ENCODE measurements at places on chromosomes 7 and 10. TPM values are rescaled to one million over a fixed set of nuclear protein-coding genes. Genes with fewer than 3 reads are reported as not detected.

DNA sequence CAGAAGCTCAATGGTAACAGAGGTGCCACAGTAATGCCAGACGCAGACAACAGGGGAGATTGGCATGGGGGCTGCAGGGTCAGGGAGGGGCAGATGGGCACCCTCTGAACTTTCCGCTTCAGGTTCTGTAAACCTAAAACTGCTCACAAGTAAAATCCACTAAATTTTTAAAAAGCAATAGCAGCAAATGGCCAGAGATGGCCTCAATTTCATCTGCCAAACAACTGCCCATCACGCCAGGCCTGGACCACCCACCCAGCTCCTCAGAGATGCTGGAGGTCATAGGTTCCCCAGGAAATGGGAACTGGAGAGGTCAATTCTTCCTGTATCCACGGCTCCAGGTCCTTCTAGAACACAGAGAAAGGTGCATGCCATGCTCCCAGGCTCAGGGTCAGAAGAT lies 76.1 kb downstream of the PRKAG2 start:
- H3K36me3 ChIP-seq, result no peaks in the 10 kb centered on the region
- H3K4me3 ChIP-seq, result no peak overlapping the region
- no peaks in the 10 kb centered on the region for H3K27me3 ChIP-seq

DNA sequence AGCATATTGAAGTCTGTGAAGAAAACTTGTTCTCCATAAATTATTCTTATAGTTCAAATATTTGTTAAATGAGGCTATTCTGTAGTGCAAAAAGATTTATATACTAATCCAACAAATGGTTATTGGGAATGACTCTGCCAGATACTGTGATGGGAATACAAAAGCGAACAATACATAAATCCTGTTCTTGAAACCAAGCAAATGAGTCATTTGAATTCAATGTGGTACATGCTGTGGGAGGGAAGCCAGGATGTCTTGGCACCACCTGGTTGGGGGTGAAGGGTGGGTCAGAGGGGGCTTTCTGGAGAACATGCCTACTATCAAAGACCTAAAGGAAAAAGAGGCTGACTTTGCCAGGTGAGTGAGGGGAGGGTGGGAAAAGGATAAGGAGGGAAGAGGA lies 594.2 kb downstream of the CALN1 start:
- H3K4me3 ChIP-seq, result no peak overlapping the region
- H3K27ac ChIP-seq, result no peak overlapping the region
- H3K4me1 ChIP-seq, result no peaks in the 10 kb centered on the region
- no peaks in the 10 kb centered on the region for H3K36me3 ChIP-seq
- H3K27me3 ChIP-seq, result no peaks in the 10 kb centered on the region

Gene VAX1
- not detected for total RNA-seq

DNA sequence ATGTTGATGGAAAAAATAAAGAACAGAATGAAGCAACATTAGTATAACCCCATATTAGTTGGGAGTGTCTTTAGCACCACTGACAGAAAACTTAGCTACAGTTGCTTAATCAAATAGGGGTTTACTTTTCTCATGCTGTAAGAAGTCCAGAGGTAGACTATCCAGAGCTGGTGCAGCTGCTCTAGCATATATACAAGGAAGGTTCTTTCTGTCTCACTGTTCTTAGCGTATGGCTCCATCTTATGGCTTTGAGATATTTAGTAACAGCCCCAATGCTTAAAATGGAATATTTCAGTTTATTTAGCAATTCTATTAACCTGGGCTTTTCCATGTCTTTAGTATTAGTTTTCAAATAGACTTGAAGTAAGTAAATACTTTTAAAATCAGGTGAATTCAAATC lies 15.2 kb upstream of the WNT2 start:
- no peak overlapping the region for H3K27ac ChIP-seq
- no peaks in the 10 kb centered on the region for H3K36me3 ChIP-seq
- H3K4me1 ChIP-seq, result no peaks in the 10 kb centered on the region
- H3K27me3 ChIP-seq, result no peaks in the 10 kb centered on the region
- no peak for DNase-seq
- H3K4me3 ChIP-seq, result no peak overlapping the region

Gene KCNMA1
- total RNA-seq, result 2.0 TPM
